ENCODE measurements at places on chromosomes 16 and 17.
A peak's percentile ranks its signal among the peaks of the same experiment; 100 is the strongest.

- DNase-seq: no peak
Measured at GRCh38 chr17:4504188-4504587, 5.5 kb downstream of the SPNS2 start.

GRCh38 chr16:64240586-64240985 is 881.3 kb downstream of the CDH11 start:
- no peak for DNase-seq

DNA sequence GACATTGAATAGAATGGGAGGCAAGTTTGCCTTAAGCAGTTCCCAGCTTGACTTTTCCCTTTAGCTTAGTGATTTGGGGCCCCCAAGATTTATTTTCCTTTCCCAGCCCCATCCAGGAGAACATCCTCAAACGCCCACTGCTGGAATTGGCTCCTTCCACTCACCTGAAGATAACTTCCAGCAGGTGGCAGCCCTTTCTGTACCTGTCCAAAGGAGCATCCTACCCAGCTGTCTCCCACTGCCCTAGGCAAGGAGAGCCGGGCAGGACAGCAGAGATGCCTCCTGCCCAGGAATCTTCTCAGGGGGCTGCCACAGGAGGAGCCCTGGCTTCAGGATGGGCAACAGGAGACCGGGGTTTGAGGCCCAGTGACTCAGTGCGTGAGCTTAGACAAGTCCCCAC is 6.4 kb downstream of the CACNG5 start:
- no peak for DNase-seq

- no peak for DNase-seq
Measured at GRCh38 chr16:65576631-65577030, 454.8 kb upstream of the CDH11 start.

DNA sequence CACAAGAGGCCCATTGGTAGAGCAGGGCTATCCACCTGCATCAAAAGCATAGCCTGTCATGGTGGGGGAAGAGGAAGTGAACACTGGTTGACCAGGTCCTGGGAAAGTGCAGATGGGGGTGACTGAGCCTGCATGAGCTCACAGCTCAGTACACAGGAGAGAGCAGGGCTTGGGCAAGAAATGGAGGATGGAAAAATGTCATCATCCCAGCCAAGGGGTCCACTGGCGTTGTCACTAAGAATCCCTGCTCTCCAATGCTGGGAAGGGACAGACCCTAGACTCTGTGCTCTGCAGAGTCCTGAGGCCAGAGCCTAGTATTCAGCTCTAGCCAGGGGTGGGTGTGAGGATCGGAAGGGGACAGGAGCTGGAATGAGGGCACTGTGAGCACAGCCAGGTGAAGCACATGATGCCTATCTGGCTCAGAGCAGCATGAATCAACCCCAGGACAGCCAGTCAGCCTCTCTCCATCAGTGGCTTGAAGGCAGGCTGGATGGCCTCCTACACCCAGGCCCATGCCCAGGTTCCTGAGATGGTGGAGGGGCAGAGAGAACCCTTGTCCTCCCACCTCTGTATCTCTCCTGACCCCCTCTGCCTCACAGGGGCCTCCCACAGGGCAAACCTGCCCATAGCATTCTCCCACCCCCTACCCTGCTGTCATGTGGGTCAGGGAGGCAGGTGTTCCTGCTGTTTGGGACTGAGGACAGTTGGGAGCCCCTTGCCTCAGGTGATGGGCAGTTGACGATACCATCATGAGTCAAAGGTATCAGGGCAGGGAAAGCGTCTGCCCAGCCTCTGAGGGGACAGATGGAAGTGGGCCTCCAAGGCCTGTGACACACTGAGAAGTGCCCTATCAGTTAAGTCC is 13.8 kb upstream of the CTCF start:
- no peak for DNase-seq

DNA sequence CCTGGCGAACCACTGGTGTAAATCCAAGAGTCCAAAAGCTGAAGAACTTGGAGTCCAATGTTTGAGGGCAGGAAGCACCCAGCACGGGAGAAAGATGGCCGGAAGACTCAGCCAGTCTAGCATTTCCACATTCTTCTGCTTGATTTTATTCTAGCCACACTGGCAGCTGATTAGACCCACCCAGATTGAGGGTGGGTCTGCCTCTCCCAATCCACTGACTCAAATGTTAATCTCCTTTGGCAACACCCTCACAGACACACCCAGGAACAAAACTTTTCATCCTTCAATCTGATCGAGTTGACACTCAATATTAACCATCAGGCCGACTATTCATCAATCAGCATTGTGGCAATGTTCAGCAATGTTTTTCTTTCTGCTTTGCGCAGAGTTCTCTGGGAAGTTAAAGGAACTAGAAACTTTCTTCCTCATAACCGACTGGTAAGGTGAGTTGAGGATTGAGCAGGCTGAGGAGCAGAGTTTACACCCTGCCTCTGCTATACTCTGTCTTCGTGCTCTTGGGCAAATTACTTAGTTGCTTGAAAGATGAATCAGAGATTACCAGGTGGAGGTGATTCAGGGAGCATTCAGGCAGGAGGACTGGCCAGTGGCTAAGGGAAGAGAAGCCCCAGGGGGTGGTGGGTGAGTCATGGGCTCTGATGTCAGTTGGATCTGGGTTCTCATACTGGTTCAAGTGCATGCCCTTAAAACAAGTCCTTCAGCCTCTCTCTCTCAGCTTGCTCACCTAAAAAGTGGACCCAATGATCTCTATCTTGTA is 28.2 kb upstream of the BRD7 start:
- DNase-seq: no peak

GRCh38 chr17:31226373-31226772 is 70.7 kb downstream of the OMG start:
- no peak for DNase-seq

- DNase-seq: no peak
Measured at GRCh38 chr17:75565066-75565465, 22.5 kb upstream of the MYO15B start.

GRCh38 chr17:31413874-31414549 is 22.5 kb downstream of the RAB11FIP4 start:
- DNase-seq: peak; percentile 3

DNA sequence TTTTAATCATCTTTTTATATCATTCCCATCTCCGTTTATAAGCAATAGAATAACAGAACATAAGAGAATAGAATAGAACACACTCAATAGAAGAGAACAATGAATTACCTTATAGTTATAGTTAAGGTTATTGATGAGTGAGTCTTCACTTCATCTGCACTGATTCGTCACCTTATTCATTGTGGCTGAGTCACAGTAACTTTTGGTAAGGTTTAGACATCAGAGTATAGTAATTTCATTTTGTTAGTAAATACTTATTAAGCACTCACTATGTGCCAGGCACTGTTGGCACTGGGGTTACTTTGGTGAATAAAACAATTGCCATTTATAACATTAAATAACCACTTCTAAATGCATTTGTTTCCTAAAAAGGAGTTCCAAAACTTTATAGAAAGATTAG is 22.5 kb downstream of the PHKB start:
- DNase-seq: no peak

- no peak for DNase-seq
Measured at GRCh38 chr16:51734220-51734619, 583.1 kb upstream of the SALL1 start.

DNA sequence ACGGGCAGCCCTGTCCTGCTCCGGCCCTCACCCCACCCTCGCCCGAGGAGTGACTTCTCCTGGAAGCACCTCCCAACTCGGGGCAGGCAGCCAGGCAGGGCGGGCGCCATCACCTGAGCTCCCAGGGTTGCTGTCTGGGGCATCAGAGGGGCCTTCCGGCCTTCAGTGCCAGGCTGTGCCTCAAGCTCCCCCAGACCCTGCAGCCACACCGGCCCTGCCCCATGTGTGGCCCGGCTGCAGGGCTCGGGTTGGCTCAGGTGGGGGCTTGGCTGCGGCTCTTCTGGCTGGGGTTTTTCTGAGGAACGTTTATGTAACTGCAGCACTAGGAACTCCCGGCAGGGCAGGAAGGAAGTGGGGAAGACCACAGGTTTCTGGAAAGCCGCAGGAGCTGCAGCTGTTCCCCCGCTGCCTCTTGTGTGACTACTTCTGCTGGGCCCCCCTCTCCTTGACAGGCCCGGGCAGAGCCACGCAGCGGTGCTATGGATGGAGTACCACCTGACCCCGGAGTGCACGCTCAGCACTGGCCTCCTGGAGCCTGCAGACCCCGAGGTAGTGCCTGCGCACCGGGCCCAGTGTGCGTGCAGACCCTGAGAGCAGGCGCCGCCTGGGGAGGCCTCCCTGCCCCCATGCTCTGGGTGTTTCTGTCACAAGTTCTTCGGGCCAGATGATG is 45.6 kb downstream of the PRMT7 start:
- no peak for DNase-seq

GRCh38 chr17:82168568-82168967 is 44.1 kb downstream of the CCDC57 start:
- no peak for DNase-seq

GRCh38 chr16:72164691-72165090 is 7.3 kb downstream of the PMFBP1 start:
- no peak for DNase-seq

- no peak for DNase-seq
Measured at GRCh38 chr16:83603723-83604570, 203.8 kb upstream of the HSBP1 start.

GRCh38 chr17:75719732-75720131 is 1.5 kb upstream of the ITGB4 start:
- DNase-seq: no peak

DNA sequence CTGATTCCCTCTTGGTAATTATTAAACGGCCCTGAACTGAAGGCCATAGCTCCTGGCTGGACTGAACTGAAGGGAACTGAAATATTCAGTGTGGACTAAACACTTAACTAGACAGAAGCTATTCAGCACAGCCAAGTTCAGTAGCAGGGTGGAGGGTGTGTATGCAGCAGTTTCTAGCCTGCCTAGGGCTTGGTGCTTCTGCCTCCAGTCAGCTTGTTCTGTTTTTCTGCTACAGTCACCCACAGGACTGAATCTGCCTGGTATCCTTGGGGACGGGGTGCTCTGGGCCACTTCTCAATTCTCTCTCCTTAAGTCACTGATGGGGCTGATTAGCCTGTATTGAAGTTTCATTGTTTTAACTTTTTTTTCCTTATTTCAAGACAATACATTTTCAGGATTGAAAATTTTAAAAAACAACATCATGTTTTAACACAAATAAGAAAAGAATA is 77.1 kb downstream of the WWP2 start:
- no peak for DNase-seq

DNA sequence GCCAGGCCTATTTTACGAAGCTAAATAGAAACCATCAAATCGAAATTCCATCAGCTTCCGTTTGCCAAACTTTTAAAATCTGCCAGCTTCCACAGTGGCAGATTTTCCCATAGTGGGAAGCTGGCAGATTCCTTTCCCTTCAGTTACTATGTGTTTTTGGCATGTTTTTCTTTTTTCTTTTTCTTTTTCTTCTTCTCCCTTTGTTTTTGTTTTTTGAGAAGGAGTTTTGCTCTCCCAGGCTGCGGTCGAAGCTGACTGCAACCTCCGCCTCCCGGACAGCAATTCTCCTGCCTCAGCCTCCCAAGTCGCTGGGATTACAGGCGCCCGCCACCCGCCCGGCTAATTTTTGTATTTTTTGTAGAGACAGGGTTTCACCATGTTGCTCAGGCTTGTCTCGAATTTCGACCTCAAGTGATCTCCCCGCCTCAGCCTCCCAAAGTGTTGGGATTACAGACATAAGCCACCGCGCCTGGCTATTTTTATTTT is 684 bp upstream of the CWC25 start:
- DNase-seq: no peak

GRCh38 chr17:54727624-54728023 is 173.0 kb upstream of the TOM1L1 start:
- no peak for DNase-seq

GRCh38 chr16:88456356-88457292 is 3.5 kb downstream of the ZFPM1 start:
- DNase-seq: no peak

- no peak for DNase-seq
Measured at GRCh38 chr17:61294286-61294685, 105.4 kb upstream of the TBX2 start.

- no peak for DNase-seq
Measured at GRCh38 chr17:76189741-76190140, 48.7 kb upstream of the FOXJ1 start.

Data from AG04449 (cell line).